ENCODE measurements at places on chromosomes 6 and 20.

GRCh38 chr6:110699780-110700179, 115.5 kb downstream of the CDK19 start:
- peak; percentile 57 for DNase-seq

GRCh38 chr6:20334334-20334733, 67.3 kb upstream of the E2F3 start:
- no peak for DNase-seq

DNA sequence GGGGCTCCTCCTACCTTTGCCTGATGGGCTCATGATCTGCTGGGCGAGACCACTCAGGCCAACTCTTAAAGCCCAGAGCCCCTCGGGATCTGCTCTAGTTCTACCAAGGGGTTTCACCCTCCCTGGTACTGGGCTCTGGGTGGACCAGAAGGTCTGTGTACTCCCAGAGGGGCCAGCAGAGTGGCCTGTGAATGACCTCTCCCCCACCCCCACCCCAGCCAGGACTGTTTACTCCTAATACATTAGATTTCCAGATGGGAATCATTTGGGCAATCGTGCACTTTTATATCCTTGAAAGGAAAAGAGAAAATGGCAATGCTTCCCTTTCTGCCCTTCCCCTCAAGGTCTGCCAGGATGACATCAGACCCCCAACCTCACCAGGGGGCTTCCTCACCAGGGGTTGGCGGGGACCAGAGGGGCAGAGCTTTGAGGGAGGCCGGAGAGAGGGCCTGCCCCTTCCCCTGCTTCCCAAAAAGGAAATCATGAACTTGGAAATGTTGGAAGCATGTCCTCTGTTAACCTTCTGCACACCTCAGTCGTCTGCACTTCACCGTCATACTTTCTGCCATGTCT, 37.1 kb upstream of the PMEPA1 start:
- DNase-seq = peak; percentile 6

- peak; percentile 74 for DNase-seq
These were observed 4.5 kb upstream of the EBF4 start for GRCh38 chr20:2688041-2688591.

DNA sequence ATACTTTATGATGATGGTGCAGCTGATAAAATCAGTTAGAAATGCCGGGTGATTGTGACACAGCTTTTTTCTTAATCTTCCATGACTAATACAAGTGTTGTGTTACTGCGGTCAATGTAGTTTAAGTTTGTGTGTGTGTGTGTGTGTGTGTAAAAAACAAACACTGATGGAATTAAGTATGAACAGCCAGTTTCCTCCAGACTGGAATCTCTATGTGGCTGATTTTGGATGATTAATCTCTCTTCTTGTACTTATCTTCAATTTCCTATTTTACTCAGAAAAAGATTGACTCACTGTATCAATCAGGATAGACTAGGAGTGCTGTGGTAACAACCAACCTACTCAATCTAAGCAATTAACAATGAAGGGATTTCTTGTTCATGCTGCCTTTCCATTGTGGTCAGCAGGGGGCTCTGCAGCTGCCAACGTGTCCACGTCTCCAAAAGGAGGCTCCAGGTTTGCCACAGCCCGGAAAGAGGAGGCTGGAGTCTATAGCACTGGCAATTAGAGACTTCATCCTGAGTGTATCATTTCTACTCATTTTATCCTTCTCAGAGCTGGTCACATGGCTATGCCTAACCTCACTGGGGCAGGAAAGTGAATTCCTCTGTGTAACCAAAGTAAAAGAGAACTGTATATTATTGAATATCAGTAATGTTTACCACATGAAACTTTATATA, 107.7 kb downstream of the CD109 start:
- DNase-seq = peak; percentile 27

GRCh38 chr6:163566056-163566455, 151.5 kb downstream of the QKI start:
- DNase-seq = no peak

DNA sequence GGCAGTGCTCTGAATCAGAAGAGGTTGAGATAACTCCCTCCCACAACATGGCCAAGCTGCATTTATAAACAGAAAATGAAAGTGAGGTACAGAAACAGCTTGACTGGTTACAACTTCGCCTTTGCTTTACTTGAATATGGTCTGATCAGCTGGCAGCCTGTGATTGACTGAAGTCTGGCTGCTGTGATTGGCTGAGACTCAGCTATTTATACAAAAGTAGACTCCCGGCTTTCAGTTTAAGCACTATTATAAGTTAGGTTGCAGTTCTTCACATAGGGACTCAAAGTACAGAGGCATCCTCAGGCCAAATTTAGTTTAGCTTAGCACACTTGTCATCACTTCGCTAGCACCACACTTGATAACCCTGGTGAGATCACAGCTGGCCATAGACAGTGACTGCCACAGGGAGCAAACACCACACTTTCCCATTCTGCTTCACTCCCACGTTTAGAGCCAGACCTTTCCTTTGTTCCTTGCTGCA, 362.6 kb downstream of the EPM2A start:
- DNase-seq = peak; percentile 25

GRCh38 chr6:75818098-75818855, 69.2 kb downstream of the MYO6 start:
- peak; percentile 43 for DNase-seq

- no peak for DNase-seq
These were observed 29.6 kb downstream of the SPINT4 start for GRCh38 chr20:45751721-45752120.

DNA sequence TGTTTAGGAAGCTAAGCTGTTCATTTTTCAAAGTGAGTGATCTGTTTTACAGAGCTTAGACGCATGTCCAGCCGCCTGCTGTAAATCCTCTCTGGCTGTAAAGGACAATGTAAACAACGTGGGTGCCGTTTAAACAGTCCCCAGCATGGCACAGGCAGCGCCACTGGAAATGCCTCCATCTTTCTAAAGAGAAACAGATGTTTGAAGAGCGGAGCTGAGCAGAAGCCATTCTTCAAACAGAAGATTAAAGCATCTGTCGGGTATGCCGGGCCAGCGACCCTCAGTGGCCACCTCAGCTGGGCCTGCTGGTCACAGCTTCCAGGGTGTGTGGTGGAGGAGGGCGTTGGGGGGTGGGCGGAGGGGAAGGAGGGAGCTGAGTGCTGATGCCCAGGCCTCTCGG, 138.6 kb downstream of the ERMARD start:
- peak; percentile 70 for DNase-seq

- peak; percentile 66 for DNase-seq
These were observed 365.3 kb upstream of the PTCHD4 start for GRCh38 chr6:48476257-48476656.

DNA sequence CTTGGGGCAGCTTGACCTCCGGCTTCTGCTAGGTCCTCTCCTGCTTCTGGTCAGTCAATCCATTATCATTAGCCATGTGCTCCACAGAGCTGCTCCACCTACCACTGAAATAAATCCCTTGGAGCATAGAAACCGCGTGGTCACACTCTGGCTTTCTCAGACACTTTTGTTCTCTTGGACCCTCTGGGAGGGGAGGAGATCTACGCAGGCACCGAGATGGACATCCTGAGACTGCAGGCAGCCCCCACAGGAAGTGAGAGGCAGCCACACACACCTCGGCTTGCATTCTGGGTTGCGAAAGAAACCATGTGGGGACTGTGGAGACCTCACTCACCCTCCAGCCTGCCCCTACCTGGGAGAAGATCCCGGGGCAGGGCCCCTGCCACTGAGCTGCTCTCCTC, 79.5 kb downstream of the FYN start:
- no peak for DNase-seq

- DNase-seq = peak; percentile 82
These were observed 317.8 kb downstream of the CENPW start for GRCh38 chr6:126657561-126658175.

DNA sequence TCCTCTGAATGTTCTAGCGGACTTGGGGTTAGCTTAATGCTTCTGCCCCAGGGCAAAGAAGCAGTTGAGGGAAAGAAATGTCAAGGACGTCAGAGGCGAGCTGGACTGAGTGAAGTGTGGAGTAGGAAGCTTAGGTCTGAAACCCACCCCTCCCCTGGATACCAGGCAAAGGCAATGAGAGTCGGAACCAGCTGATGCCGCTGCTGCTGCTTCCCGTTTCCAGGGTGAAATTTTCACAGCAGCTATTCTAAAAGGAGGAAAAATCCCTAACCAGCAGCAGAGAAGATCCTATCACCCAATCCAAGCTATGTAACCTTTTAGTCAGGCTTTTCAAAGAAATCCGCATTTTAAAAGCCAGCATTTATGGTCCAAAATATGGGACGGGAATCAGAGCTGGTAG, 564.3 kb downstream of the LMBRD1 start:
- peak; percentile 53 for DNase-seq

GRCh38 chr20:51416532-51417249, 125.8 kb downstream of the NFATC2 start:
- DNase-seq = no peak

DNA sequence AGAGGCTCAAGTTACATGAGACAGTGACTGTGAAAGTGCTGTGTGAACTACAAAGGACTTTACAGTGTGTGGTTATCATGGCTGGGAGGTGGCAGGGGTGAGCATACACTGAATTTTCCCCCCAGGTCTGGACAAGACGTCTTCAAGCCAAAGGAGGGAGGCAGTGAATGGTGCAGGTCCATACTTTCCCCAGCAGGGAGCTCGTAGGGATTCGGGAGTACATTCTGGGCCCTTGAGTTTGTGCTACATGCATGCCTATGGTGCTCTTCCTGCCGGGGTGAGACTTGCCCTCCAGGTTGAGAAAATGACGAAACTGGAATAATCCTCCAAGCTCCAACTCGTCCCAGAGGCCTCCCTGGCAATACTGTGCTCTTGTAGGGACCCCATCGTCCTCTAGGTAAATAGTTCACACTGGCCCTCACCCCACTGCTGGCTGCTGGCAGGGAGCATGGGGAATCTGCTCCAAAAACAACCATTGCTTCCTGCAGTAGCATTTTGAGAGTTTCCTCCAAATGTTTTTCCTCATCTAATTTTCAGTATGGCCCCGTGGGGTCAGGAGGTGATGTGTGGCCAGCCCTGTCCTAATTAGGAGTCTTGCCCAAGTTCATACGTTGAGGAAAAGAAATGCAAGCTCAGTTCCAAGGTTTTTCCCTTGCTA, 57.6 kb downstream of the ZNF831 start:
- DNase-seq = peak; percentile 15

DNA sequence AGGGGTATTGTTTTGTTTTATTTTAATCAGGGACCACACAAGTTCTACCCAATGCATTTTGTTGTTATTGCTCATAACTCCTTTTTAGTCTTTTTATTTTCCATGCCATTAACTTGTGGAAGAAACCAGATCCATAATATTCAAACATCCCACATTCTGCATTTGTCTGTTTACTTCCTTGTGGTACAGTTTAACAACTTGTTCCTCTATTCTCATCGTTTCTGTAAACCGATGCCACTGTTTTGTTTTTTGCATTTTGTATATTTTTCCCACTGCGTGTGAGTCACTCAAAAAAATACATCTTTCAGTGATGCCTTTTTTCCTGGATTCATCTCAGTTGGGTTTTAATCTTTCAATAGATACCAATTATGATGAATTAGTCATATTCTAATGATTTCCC, 22.3 kb downstream of the SF3B5 start:
- DNase-seq = no peak

- DNase-seq = peak; percentile 5
These were observed 99.7 kb upstream of the HIVEP1 start for GRCh38 chr6:11912420-11912819.

DNA sequence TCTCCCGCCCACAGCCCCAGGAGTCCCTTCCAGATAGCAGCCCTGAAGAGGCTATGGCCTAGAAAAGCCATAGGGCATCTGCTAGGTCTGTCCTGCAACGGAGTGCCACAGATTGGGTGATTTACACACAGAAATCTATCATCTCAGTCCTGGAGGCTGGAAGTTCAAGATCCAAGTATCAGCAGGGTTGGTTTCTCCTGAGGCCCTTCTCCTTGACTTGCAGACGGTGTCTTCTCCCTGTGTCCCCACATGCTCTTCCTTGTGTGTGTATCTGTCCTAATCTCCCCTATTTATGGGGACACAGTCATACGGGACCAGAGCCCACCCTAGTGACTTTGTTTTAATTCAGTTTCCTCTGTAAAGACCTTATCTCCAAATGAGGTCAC, 15.3 kb downstream of the FOXF2 start:
- DNase-seq = no peak

- DNase-seq = no peak
These were observed 69.1 kb downstream of the GJA10 start for GRCh38 chr6:89963391-89963790.

- peak; percentile 96 for DNase-seq
These were observed 406.3 kb upstream of the RUNX2 start for GRCh38 chr6:44921798-44922197.

DNA sequence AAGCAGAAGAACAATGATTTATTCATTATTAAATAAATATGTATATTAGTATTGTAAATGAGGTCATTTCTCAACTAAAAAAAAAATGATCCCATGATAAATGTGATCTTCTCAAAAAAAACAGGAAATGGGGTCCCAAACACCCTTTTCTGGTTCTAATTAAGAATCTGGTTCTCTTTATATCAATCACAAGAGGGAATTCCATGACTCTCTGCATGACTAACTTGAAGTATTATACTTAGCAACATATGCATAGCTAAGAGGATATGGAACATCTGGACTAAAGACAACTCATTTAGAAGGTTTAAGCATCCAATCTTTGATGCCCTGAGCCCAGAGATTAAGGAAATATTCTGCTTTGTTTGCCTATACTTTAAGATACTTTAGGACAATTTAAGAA, 89.7 kb upstream of the EMILIN3 start:
- DNase-seq = no peak

DNA sequence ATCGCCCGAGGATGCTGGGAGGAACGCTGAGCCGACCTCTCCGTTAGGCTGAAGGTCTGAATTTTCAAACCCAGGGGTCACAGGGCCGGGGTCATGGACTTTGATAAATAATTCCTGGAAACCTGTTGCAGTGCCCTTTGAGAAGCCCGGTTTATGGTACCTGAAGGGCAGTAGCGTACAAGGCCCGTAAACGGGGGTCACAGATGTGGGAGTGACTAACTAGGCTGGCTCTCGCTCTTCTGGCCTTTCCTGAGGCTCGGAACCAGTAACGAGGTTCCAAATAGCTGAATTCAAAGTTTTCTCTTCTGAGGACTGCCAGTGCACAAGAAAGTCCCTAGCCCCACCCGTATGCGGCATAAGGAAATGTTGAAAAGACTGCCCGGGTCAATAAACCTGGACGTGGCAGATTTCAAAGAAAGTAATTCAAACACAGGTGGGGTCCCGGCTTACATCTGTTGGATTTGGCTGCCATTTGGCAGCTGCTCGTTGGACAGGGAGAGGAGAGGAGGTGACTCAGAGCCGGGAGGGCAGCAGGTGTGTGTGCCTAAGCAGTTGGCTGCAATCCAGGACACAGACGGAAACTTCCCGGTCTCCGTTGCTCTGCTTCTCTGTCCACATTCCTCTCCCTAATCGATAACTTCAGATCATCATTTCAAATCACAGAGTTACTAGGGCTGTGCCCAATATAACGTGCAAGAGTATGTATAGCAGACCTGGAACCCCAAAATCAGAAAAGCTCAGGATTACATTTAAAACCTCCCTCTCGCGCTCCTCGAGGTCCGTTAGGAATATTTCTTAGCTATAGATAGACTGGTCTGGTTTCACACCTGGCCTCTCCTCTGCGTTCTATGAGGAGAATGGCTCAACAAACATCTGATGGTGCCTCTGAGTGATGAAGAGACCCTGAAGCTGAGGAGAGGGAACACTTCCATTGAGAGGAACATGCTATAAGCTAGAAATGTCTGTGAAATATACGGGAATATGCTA, 765 bp upstream of the GMDS start:
- DNase-seq = peak; percentile 99

- no peak for DNase-seq
These were observed 451.5 kb downstream of the PLCB1 start for GRCh38 chr20:8583566-8584043.

Data from NCI-H69 (cell line).